ENCODE measurements at places on chromosomes 4 and X.

DNA sequence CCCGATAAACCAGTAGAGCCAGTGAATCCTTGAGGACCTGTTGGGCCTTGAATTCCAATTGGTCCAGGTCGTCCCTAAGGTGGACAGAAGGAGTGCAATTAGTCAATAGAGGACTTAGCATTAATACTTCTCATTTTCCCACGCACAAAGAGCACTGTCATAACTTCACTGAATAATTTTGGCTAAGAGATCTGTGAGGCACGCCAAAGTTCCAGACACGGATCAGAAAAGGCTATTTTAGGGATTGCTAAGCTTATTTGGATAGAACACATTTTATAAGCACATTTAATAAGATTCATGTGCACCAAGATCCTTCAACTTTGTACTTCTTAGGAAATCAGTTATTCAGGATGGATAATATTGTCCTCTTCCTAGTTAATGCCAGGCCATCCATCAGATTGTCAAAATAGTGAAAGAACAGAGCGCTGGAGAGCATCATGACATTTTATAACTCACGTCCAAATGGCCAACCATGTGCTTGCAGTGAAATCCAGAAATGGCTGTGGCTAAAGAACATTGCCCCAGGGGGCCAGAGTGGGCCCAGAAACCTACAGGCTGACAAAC lies 129.8 kb downstream of the ATG4A start:
- DNase-seq: no peak

DNA sequence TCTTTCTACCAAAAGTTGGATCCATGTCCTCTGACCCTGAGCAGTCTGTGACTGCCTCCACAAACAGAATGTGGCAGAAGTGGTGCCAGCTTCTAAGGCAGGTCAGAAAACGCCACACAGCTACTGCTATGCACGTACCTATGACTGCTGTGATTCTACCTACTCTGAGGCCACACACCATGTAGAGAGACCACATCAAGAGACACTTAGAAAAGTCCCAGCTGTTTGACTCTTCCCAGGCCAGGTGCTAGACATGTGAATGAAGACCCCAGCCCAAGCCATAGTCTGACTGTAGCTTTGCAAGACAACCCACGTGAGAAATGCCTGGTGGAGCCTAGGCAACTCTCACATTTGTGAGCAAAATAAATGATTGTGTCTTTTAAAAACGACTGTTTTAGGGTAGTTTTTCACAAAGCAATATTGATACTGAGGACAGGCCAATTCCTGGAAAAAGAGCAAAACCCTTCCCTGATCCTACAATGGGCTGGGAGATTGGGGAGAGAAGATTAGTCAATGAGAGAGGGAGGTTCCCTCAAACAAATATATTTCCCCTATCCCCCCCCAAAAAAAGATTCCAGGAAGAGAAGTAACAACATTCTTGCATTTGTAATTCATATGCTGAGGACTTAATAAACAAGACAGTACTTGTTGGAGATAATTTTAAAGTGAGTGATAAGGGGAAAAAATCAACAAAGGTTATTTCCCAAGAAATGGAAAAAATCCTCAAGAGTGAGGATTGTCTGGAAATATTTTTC lies 33.3 kb downstream of the FRYL start:
- no peak for DNase-seq

DNA sequence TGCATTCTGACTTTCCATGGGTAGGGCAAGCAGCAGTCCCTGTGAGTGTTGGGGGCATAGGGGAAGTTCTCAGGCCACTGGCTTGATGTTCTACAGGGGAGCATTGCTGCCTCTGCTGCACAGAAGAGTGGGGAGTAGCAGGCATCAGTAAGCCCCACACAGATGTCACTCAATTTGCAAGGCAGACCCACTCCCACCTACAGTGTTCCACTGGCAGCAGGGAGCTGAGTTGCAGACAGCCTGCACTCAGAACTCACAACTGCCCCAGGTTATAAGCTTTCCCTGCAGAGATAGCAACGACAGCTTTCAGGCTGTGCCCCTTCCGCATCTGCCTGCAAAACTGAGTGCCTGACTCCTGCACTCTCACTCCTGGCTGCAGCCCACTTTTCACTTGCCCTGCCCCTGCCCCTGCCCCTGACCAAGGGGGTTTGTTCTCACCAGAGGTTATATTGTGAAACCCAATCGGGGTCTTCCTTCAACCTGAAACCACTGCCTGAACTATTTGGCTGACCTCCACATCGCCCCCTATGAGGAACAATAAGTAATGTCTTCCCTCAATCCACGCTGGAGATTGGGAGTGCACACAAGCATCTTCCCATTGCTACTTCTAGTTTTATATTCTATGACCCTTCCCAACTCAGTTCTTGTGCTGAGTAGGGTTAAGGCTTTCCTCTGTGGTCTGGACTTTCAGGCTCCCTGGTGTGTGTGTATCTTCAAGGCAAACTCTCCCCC lies 227.4 kb upstream of the CXorf51B start:
- DNase-seq: no peak

GRCh38 chrX:11273544-11273943 lies 19.7 kb upstream of the AMELX start:
- DNase-seq: no peak
